MCF 10A (cell line): ENCODE measurements at places on chromosomes 12 and 14.

- no peak for DNase-seq
These were observed 873.5 kb upstream of the TMEM132C start for GRCh38 chr12:127393465-127393864.

GRCh38 chr12:54385251-54385914 is 850 bp upstream of the ZNF385A start:
- no peak for DNase-seq

DNA sequence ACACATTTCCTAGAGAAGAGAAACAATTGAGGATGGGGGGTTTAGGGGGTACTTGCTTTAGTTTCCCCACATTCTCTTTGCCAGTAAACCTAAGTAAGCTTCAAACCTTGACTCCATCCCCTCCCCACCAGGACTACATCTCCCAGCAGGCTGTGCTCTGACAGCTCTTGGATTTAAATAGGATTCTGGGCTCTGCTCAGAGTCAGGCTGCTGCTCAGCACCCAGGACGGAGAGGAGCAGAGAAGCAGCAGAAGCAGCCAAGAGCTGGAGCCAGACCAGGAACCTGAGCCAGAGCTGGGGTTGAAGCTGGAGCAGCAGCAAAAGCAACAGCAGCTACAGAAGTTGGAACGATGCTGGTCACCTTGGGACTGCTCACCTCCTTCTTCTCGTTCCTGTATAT is 20.6 kb downstream of the RDH12 start:
- DNase-seq: no peak

DNA sequence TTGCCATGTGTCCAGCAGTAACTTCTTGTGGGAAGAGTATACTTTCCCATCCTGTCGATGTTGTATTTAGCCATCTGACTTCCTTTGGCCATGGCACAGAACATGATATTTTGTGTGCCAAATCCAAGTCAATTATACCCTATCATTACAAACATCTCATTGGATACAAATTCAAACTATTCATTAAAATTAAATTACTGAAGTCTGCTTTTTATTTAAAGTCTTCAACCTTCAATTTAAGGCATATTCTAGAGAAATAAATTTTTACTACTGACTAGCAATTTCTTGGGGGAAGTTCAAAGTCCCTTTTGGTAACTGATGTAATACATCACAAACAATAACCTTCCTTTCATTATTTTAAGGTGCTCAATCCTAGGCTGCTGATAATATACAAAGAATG is 192.6 kb downstream of the SLC6A15 start:
- DNase-seq: no peak

GRCh38 chr14:99338313-99338712 is 66.3 kb upstream of the BCL11B start:
- no peak for DNase-seq

DNA sequence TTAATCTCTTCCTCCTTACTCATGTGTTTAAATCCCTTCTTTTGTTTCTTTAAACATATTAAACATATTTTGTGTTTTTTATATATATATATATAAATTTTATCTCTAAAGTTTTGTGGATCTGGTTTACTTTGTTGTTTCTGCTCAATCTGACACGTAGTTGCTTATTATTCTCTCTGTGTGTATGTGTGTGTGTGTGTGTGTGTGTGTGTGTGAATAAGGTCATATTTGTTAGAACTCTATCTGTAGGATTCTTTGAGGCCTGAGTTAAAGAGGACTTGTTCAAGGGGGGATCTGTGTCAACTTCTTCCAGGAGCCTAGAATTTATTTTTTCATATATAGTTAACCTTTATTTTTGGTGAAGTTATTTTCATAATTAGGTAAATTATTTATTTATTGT is 2.7 kb downstream of the GPR65 start:
- no peak for DNase-seq

DNA sequence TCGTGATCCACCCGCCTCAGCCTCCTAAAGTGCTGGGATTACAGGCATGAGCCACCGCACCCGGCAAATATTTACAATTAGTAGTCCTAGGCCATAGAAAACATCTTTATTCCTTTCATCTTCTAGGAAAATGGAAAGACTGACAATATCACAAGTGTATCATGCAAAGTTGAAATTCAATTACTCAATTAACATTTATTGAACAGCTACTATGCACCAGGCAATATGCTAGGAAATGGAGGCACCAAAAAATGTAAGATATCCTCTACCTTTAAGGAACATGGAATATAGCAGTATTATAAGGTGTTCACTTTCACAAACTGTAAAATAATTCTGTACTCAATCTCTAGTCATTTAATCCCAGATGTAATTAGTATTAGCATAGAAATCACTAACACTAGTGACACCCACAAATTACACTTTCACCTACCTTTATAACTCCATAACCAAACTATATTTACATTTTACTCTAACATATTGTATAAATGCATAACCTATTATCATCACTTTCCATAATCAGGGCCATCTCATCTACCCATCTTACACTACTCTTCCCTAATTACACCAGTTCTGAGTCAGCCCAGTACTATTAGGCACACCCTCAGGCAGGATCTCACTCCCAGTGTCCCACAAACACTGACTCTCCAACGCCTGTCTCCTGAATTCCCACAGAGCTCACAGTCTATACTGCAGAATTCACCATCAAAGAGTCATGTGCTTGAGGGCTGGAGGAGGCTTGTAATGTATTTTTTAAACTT is 10.4 kb downstream of the CORO1C start:
- peak; percentile 63 for DNase-seq

DNA sequence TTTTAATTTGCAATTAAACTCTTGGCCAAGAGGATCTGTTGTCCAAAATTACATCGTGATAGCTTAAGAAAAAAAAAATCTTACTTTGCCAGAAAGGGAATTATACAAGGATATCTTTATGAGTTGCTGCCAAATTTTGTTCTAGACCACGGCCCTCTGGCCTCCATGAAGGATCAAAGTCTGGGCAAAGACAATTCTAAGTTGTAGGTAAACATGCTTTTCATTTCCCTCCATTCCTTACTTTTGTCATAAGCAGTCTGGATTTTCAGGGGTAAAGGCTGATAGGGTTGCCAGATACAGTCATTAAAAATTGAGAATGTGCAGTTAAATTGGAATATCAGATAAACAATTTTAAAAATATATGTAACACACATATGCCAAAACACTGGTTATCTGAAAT is 135.1 kb downstream of the MON2 start:
- no peak for DNase-seq

GRCh38 chr12:117699575-117699974 is 269.2 kb downstream of the KSR2 start:
- no peak for DNase-seq

DNA sequence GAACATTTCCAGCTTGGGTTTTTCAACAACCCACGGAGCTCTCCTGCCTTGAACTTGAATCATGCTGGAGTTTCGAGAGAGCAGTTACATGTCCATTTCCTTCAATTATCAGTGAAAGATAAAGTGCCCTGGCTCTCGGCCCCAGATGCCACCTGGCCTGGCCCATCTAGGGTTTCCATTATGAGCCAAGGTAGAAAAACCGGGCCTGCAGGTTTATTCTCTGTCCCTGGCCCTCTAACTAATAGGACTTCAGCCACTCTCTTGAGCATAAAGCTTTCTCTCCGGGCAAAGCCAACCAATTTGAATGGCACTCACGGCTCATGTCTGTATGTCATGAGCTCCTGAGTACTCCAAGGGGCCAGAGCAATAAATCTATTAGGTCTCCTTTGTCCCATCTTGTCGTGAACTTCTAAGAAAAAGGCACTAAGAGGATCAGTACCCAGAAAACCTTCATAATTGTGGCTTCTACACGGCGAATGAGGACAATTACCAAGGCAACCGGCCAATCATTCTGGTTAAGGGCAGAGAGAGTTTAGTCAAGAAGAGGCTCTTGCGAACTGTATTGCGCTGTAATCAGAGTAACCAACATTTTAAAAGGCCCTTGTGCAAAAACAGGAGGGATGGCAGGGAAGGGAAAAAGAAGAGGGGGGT is 392.3 kb downstream of the MED13L start:
- DNase-seq: no peak

GRCh38 chr12:101582937-101583336 is 11.8 kb upstream of the MYBPC1 start:
- DNase-seq: no peak

GRCh38 chr14:104724407-104724980 is 465 bp downstream of the ADSS1 start:
- no peak for DNase-seq

DNA sequence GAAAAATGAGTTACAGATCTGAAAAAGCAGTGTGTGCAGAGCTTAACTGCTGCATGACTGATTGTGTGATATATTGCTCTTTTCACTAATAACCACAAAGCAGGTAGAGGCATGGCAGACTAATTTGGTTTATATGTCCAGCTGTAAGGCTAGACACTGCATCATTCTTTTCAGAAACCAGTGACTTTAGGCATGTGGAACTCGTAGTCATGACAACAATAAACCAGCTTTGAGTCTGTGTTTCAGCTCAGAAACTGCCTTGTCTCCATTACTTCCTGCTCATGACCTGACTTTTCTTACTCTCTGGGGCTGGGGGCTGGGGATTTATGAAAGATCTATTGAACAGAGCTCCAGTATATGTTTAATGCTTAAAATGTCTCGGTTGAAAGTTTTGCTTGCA is 146.8 kb upstream of the LRIG3 start:
- DNase-seq: no peak

GRCh38 chr12:65662590-65662989 is 161.7 kb upstream of the HMGA2 start:
- no peak for DNase-seq

DNA sequence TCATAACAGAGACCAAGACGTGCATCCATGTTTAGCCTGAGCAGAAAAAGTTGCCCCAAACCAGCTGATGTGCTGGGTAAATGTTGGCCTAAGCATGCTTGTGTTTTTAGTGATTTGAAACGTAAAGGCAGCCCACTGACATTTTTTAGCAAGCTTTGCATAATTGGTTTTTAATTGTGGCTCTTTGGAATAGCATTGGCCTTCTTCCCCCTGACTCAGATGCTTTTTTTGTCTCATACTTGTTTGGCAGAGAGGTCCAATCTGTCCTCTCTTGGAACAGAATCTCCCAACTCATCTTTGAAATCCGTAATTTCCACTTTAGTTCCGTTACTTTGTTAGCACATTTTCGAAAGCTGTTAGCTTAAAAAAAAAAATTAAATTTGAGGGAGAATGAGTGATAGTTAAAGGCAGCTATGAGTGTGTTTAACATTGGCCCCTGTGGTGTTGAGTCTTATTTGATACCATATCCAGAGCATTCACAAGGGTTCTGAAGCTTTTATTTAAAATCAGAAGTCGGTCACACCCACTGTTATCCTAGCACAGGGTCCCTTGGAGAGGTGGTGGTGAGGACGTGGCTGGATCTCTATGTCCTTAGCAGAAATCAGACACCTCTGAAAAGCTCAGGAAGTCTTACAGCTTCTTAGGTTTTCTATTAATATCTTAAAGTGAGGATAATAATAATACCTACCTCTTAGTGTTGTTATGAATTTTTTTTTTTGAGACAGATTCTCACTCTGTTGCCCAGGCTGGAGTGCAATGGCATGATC is 15.6 kb downstream of the JDP2 start:
- no peak for DNase-seq

DNA sequence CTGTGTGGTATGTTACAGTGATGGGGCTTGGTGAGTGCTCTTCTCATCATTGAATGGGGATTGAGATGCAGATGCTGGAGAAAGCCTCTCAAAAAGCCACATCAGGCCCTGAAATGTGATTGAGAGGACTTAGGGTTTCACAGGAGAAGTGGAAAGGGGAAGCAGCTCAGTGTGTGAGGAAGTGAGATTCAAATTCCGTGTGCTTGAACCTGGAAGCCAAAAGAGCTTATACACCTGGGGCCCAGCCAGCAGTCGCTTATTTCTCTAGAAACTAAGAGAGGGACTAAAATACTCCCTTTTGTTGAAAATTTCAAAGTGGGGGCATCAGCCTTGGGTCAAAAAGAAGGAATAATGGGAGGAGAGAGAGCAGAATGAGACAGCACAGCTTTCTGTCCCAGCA is 39.1 kb upstream of the GZMB start:
- DNase-seq: no peak

DNA sequence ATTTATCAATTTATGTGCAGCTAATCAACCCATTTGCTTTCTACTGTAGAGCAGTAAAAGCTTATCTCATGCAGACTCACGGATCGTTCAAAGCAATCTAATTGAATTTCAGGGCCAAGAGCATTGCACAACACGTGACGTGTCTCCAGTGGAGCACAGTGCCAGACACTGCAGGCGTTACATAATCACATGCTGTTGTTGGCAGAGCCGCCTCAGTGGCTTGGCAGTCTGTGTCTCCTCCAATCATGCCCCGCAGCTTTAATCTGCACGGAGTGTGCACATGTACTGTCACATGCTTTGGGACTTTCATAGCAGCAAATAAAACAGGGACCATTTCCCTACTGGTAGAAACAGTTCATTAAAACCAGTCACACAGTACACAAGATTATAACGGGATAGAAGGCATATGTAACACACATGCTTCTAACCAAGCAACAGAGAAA is 309.3 kb downstream of the ITPR2 start:
- DNase-seq: peak; percentile 98

DNA sequence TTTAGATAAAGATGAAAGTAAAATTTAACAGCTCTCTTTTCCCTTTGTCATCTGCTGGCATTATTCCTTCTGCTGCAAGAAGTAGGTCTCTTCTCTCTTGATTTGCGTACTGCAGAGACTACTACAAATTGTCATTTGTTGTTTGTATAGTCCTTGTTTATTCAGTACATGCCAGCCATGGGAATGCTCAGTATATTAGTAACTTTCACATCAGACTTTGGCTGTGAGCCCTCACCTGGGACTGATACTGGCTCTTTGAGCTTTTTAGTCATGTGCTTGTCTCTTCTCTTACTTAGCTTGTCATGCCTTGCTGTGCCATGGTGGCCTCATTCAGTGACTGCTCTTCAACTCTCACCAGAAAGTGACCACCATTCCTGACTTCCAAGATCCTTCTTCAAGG is 169.8 kb downstream of the PRKCH start:
- DNase-seq: peak; percentile 53

DNA sequence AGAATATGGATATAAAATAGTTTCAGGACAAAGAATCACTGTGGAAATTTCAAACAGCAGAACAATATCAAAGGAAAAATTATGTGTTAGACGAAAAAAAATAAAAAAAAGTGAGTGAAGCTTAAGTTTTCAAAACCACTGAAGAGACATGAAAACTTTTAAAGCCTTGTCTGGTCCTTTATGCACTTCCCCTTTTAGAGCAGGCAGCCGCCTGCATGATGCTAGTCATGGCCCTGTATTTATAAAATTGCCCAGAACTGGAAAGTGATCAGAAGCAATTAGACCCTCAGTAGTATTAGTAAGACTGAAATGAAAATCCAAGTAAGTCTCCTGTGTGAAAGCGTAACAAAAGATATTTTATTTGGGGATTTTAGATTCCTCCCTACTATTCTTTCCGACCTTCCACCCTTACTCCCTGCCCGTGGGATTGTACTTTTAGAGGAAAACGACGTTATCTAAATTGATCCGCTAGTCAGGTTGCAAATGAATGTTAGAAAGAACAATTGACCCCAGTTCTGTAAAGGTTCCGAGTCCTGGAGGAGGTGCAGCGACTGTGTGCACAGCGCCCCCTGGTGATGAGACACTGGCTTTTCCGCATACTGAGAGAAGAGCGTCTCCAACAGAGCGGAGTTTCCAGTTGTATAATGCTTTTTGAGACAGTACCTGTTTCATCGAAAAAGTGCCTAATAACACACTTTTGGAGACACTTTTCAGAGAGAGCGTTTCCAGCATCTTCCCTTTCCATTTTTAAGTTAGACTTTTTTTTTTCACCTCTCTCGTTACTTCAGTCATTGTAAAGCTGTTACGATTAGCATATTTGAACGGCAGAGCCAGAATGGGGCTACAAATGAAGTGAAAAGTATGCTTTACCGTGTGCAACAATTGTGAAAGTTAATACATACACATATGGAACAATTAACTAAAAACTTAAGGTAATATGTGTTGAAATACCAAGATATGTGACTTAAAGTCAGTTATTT is 12.4 kb downstream of the MGST1 start:
- DNase-seq: peak; percentile 66
